ENCODE measurements at places on chromosomes 7 and 10.

GRCh38 chr7:143256932-143257331 is 6.3 kb upstream of the GSTK1 start:
- DNase-seq = no peak

GRCh38 chr10:92102601-92103213 is 179.1 kb downstream of the BTAF1 start:
- DNase-seq = no peak

GRCh38 chr10:104521901-104522694 is 119.0 kb upstream of the SORCS3 start:
- DNase-seq = no peak

GRCh38 chr10:90817128-90817889 is 40.5 kb downstream of the HTR7 start:
- DNase-seq = no peak

DNA sequence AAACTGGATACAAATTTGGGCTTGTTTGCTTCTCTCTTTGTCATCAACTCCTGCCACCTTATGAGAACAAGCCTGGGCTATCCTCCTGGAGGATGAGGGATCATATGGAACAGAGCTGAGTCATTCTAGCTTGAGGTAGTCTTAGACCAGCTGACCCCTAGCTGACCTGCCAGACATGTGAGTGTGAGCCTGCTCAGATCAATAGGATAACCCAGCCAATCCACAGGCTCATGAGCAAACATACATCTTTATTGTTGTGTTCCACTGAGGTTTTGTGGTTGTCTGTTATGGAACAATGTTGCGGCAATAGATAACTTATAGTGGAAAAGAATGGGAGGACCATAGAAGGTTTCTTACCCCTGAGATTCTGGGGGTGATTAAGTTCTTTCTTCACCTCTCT is 54.5 kb upstream of the FAM180A start:
- no peak for DNase-seq

DNA sequence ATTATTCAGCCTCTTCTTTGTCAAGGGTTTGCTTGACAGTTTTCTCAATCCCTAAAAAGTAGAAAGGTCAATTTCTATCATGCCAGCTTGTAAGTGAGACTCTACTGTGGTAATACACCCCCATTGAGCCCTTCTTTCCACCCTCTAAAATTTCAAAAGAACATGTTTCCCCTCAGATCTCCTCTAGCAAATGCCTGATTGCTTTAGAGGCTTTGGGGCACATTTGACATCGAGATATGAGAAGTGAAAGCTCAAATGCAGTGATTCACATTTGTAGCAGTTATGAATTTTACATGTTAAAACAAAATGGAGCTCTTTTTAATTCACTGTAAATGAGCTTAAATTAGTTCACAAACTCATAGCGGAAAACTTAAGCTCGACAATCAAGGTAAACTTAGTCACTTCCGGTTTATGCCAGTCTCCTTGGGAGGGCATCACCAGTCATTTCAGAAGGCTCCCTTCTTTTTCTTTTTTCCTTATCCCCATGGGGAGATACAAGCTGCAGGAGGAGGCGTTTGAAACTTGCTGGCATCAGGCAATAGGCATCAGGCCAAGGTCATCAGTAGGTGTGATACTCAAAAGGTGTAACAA is 55.3 kb upstream of the ADO start:
- no peak for DNase-seq

DNA sequence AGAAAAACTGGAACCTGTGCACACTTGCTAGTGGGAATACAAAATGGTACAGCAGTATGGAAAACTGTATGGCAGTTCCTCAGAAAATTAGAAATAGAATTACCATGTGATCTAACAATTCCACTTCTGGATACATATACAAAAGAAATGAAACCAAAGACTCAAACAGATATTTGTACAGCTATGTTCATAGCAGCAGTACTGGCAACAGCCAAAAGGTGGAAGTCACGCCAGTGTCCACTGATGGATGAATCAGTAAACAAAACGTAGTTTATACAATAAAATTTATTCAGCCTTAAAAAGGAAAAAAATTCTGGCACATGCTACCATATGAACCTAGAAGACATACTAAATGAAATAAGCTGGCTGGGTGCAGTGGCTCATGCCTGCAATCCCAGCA is 23.0 kb downstream of the IDE start:
- no peak for DNase-seq

GRCh38 chr7:19312416-19312815 is 167.2 kb upstream of the FERD3L start:
- no peak for DNase-seq

GRCh38 chr10:125133696-125134482 is 26.5 kb downstream of the CTBP2 start:
- no peak for DNase-seq

GRCh38 chr10:7260412-7260900 is 150.4 kb downstream of the SFMBT2 start:
- peak; percentile 93 for DNase-seq

- DNase-seq = no peak
Observed at GRCh38 chr7:82841828-82842227, 320.9 kb downstream of the PCLO start.

DNA sequence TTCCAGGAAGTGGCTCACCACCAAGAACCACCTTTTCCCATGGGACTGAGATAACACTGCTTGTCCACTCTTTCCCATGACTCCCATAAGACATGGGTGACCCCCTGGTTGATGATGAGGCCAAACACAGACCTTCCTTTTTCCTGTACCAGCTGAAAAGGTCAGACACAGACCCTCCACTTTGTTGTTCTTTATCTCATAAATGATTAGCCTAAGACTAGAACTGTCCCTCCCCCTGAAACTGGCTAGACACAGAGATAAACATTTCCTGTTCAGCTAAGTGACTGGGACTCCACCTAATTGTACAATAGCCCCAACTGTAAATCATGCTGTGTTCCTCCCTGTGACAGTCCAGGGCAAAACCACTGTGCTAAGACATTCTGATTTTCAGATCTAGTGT is 8.2 kb upstream of the NRG3 start:
- peak; percentile 3 for DNase-seq

DNA sequence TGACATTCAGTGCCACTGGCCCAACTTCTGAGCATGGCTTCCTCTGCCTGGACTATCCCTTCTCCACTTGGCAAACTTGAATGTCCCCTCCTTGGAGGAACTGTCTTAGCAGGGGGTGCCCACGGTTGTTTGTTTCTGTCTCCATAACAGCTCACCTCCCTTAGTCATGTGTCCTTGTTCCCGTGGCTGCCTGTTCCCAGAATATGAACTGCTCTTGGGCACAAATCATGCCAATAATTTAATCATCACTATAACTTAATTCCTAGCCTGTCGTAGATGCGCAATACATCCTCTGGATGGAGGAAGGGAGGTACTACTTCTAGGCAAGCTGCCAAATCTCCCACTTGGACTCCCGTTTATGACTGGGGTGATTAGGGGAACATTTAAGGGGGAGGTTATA is 173.1 kb downstream of the MYOF start:
- peak; percentile 53 for DNase-seq

GRCh38 chr10:132793871-132794849 is 8.2 kb upstream of the NKX6-2 start:
- DNase-seq = no peak

- DNase-seq = no peak
Observed at GRCh38 chr10:34091635-34092195, 723.4 kb downstream of the PARD3 start.

- DNase-seq = peak; percentile 50
Observed at GRCh38 chr10:103896225-103896624, 21.8 kb downstream of the STN1 start.

GRCh38 chr10:102316421-102316820 is 71.1 kb downstream of the GBF1 start:
- DNase-seq = no peak

- DNase-seq = no peak
Observed at GRCh38 chr7:114375907-114376306, 38.7 kb upstream of the FOXP2 start.

GRCh38 chr7:116242178-116242577 is 31.8 kb downstream of the TES start:
- DNase-seq = peak; percentile 26

GRCh38 chr7:22433710-22434460 is 66.1 kb downstream of the STEAP1B start:
- peak; percentile 60 for DNase-seq

- DNase-seq = no peak
Observed at GRCh38 chr10:117597216-117597615, 54.7 kb downstream of the EMX2 start.

DNA sequence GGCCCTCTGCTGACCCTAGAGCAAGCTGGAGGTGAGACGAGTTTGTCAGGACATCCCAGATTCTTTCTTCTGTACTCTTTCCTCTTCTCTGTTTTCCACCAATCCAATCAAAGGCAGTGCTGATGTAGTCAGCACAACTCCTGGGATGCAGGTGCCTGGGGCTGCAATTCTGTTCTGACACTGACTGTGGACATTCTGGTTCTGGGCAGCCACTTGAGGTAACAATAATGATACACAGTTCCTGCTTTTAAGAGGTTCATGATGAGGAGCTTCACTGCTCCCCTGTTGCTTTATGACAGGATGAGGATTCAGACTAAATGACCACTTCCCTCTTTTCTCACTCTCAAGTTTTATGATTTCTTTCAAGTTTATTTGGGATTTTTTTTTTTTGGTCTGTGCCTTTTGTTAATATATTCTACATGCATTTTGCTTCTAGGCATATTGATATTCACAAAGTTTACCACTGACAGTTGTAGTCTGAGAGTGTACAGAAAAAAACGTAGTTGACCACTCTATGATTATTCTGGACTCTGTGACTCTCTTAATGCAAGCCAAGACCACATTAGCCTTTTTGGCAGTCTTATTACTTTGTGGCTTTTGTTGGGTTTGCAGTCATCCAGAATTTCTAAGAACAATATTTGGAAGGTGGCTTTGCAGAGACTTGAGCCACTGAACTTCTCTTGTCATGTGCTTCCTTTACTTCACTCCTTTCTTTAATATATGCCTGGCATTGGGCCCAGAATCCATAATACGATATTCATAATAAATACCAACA is 247.6 kb downstream of the AUTS2 start:
- peak; percentile 49 for DNase-seq

DNA sequence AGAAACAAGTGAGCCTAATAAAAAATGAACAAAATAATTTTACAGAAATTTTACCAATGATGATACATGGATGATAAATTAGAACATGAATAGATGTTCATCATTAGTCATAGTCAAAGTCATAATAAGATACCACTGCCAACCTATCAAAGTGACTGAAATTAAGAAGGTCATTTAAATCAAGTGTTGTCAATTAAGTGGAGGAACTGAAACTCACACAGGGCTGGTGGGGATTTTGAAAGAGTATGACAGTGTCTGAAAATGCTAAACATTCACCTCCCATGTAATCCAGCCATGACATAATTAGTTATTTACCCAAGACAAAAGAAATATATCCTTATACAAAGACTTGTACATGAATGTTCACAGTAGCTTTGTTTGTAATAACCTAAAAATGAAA is 57.1 kb upstream of the DYNC1I1 start:
- no peak for DNase-seq

- DNase-seq = no peak
Observed at GRCh38 chr7:2631946-2632732, at the start of gene TTYH3. TSS of gene TTYH3 (plus strand) at chr7:2631986. CDS start at chr7:2632156, 170 bp downstream.

DNA sequence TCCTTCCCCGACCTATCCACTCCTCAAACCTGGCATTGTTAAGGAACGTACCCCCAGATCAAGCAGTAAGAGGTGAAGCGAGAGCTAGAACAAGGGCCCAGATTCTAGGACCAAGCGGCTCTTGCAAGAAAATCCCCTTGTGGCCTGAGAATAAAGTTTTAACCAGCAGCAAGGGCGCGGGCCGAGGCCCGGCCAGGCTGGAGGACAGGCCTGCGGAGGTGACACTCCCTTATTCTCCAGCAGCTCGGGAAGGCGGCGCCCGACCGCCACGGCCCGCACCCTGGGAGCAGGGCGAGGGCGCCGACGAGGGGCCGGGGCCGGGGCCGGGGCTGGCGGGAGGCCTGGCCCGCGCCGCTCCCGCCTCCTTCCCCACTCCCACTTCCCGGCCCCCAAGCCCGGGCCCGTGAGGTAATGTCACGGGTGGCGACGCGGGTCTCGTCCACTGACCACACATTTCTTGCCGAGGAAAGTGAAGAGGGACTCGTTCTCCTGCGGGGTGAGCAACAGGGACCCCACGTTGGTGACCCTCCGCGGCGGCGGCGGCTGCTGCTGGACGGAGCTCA is 551 bp downstream of the WASL start:
- peak; percentile 40 for DNase-seq

- DNase-seq = no peak
Observed at GRCh38 chr10:14616955-14617730, 157.6 kb downstream of the FAM107B start.

- peak; percentile 43 for DNase-seq
Observed at GRCh38 chr10:50917486-50917885, 32.1 kb upstream of the A1CF start.

DNA sequence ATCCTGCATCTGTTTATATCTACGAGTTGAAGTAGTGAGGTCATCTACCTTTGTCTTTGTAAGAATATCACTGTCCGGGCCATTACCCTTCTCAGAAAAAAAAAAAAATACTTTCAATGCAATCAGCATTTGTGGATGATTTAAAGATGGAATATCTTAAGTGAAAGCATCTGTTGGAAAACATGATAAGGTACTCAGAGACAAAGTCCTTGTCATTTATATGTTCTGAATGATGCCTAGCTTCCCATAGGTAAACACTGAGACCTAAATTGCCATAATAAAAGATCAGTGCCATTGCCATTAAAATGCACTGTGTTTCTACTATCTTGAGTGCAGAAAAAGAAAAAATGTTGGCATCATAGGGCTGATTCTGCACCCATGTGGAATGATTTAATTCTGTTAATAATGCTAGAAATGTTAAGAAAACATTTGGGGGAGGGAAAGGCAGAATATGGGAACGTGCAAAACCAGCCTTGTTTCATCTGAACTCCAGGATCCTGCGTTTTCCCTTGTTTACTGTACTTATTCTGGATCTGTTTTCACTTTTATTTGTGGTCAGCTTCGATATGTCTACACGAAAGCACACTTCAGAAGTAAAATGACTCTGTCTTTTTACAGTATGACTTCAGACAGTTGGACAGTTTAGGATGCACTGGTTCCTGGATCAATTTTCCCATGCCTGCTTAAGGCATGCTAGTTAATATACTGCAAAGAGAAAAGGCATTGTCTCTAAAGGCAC is 669.8 kb downstream of the SUGCT start:
- no peak for DNase-seq

GRCh38 chr7:17185690-17186070 is 112.8 kb upstream of the AHR start:
- peak; percentile 87 for DNase-seq

DNA sequence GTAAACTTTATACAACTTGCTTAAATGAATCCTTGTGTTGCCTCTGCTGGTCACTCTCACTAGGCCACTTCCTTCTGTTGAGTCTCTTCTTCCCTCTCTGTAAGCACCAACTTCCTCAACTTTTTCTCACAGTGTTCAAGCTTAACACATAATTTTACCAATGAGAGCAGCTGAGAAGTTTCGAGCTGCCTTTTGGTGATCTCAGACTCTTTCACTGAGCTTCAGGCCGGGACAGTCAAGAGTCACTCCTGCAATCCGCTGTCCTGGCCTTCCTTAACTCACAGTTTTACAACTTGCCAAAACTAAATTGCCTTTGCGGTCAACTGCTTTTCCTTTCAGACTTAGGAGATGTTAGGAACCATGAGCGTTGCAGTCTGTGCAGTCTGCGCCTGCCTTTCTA is 47.4 kb downstream of the PRPF18 start:
- DNase-seq = peak; percentile 32

- no peak for DNase-seq
Observed at GRCh38 chr7:16693601-16694318, 47.8 kb downstream of the BZW2 start.

All from astrocyte of the spinal cord (primary cell).